ENCODE measurements at places on chromosomes 12 and 14.

DNA sequence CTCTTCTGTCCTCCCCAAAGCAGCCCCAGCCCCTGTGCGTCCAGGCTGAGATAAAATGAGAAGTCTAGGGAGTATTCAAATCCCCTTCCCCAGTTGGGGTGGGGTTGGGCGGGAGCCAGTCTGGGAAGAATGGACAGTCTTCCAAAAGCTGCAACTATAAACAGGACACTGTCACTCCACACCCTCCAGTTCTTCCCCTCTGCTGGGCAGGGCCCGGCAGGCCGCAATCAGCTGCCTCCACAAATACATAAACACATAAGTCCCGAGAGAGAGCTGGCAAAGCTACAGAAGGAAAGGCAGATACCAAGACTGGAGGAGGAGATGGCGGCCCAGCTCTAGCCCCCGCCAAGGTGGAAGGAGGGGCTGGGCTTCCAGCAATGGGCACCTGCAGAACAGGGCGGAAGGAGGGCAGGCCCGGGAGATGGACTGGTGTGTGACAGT, 12.7 kb downstream of the LTBP2 start:
- DNase-seq: no peak

DNA sequence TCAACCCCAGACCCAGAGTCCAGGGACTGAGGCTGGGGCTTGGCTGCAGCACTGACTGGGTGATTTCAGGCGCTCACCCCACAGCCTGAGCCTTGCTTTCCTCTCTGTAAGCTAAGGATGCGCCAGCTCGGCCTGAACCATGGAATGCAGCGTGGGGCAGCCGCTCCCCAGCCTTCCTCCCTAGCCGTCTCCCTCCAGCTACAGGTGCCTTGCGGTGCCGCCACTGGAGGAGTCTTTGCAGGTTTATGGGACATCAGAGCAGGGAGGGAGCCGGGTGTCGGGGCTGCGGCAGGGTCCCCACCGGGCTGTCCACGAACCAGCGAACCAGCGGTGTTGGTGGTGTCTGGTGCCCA, 19.4 kb downstream of the PPP2R5C start:
- no peak for DNase-seq

DNA sequence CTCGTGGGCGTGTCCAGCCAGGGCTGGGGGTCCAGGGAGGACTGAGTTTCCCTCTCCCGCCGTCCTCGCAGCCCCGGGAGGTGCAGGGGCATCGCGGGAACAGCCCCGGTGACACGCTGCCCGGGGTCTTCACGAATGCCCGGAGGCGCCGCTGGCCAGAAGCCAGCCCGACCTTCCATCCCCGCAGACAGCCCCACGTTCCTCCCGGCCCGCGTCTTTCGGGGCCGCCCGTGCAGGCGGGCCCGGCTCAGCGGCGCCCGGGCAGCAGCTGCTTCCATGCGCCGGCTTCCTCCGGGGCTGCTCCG, 827 bp upstream of the TEDC1 start:
- DNase-seq: no peak

DNA sequence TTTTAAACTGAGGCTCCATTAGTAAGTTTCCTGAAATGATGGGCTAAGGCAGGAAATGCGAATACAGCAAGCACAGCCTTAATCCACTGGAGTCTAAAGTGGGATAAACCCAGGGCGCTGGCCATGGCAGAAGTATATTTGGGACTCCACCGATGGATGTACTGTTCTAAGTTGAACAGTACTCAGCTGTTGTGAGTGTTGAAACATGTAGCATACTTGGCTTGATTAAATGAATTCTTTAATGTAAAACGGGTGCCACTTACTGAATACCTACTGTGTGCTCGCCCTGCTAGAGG, 996 bp downstream of the SSPN start:
- no peak for DNase-seq

All from stimulated activated CD8-positive, alpha-beta memory T cell treated with anti-CD3 and anti-CD28 coated beads, Interleukin-15, amount 100 ng/mL, for 4 hours (primary cell).